Sigmoid colon (tissue), 7 donors: ENCODE measurements at places on chromosomes 2 and 18. TPM values are rescaled to one million over a fixed set of nuclear protein-coding genes. Genes with fewer than 3 reads are reported as not detected.

Gene SCTR
- total RNA-seq, result not detected

- H3K4me3 ChIP-seq, result peak overlapping the region; percentile 15
- peak overlapping the region; percentile 79 for H3K27ac ChIP-seq
- no peaks in the 10 kb centered on the region for H3K27me3 ChIP-seq
- H3K4me1 ChIP-seq, result peaks cover 26% of the 10 kb centered on the region
These were observed 1.1 kb upstream of the FARP2 start for GRCh38 chr2:241354668-241355658.

DNA sequence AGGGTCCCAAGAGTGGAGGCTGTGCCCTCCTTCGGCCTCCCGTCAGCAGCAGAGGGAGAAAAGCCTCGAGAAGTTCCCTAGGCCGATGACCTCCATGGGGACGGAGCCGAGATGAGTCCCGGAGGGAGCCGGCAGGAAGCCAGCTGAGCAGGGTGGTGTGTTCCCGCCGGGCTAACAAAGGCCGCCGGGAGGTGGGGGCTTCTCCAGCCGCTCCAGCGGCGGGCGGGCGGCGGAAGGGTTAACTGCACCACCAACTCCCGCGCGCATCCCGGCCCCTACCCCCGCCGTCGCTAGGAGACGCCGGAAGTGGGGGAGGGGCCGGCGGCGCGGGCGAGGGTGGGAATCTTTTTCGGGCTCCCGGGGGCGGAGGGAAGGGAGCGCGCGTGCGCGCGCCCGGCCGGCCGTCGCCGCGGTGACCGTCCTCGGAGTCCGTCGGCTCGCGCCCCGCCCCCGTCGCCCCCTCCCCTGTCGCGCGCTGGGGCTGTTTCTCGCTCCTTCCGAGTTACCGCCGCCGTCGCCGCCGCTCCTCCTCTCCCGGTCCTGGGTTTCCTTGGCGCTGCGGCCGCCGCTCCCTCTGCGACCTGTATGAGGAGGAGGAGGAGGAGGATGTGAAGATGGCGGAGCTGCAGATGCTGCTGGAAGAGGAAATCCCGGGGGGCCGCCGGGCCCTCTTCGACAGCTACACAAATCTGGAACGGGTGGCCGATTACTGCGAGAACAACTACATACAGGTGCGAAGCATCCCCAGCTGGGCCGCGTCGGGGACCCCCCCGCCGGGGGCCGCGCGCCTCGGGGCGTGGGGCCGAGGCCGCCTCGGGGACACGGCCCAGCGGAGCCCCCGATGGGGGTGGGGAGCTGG lies at the start of gene ABI2:
ABI2 (plus strand) TSS at position 494 of the 859 bp plus-strand sequence; CDS start at position 615, 121 bp downstream.
- peaks cover 26% of the 10 kb centered on the region for H3K4me1 ChIP-seq
- H3K27ac ChIP-seq, result peak within 1 kb of the TSS; percentile 86
- H3K4me3 ChIP-seq, result peak within 1 kb of the TSS; percentile 82
- no peaks in the 10 kb centered on the region for H3K27me3 ChIP-seq
- no peaks in the 10 kb centered on the region for H3K36me3 ChIP-seq

DNA sequence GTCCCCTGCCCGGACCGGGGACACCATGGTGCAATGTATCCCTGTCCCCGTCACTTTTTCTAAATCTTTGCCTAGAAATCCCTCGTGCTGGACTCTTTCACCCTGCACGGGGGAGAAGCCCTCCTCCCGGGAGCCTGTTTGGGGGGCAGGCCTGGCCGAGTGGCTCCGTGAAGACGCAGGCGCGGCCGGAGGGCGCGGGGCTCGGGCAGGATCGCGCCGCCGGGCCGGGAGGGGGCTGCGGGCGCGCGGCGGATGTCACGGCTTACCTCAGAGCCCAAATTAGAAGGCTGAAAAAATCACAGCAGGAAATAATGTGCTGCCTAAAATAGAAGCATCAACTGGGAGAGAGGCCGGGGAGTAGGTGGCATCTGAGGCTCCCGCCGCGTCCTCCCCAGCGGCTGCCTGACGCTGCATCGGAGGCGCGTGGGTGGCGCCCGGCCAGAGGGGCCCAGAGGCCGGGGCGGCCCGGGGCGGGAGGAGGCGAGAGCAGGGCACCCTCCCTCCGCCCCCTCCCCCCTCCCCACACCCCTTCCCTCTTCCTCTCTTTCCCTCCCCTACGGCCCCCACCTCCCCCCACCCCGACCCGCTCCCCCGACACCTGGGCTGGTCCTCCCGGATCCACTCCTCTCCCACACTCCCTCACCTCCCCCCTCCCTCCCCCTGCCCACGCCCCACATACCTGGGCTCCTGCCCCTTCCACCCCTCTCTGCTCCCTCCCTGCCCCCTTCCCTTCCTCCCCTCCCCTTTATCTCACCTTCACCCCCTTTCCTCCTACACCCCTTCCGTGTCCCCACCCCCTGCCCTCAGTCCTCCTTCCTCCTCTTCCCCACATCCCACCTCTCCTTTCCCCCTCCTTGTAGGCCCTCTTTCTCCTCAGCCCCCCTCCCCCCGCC lies 51.9 kb downstream of the SLC4A1AP start:
- peaks cover 13% of the 10 kb centered on the region for H3K4me1 ChIP-seq
- H3K4me3 ChIP-seq, result peak overlapping the region; percentile 58
- no peaks in the 10 kb centered on the region for H3K27me3 ChIP-seq
- no peaks in the 10 kb centered on the region for H3K36me3 ChIP-seq
- DNase-seq, result no peak

DNA sequence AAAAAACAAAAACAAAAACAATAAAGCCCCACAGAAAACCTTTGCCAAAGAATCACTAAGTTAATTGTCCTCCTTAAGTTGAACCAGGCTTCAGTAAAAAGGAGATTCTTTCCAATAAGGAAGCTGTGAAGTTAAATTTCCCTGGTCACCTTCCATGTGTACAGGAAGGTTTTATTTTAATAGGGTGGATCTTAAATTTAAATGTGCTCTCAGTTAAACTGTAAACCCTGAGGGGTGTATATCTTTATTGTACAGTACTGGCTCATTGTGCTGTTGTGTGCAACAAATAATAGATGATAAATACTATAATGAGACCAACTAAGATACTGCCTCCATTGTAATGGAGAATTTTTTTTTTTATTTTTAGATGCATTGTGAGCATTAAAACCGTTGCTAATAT lies 97.1 kb downstream of the NYAP2 start:
- H3K4me1 ChIP-seq, result no peaks in the 10 kb centered on the region
- no peaks in the 10 kb centered on the region for H3K36me3 ChIP-seq
- H3K27me3 ChIP-seq, result no peaks in the 10 kb centered on the region
- H3K4me3 ChIP-seq, result no peak overlapping the region

- no peaks in the 10 kb centered on the region for H3K4me1 ChIP-seq
- H3K27ac ChIP-seq, result no peak overlapping the region
- H3K36me3 ChIP-seq, result no peaks in the 10 kb centered on the region
- no peak for DNase-seq
These were observed 47.4 kb downstream of the VWA3B start for GRCh38 chr2:98134172-98135005.
